ENCODE measurements at places on chromosomes 3 and 15.

DNA sequence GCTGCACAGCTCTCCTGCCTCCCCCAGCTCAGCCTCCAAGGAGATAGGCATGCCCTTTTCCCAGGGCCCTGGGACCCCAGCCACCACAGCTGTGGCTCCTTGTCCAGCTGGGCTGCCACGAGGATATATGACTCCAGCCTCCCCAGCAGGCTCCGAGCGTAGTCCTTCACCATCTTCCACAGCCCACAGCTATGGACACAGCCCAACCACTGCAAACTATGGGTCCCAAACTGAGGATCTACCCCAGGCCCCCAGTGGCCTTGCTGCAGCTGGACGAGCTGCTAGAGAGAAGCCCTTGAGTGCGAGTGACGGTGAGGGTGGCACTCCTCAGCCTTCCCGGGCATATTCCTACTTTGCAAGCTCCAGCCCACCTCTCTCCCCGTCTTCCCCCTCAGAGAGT lies 20.5 kb upstream of the APEH start:
- no peak for DNase-seq

- DNase-seq: no peak
Observed at GRCh38 chr3:182325213-182325950, 467.9 kb upstream of the ATP11B start.

GRCh38 chr3:69692761-69693160 lies 46.5 kb upstream of the MITF start:
- DNase-seq: no peak

DNA sequence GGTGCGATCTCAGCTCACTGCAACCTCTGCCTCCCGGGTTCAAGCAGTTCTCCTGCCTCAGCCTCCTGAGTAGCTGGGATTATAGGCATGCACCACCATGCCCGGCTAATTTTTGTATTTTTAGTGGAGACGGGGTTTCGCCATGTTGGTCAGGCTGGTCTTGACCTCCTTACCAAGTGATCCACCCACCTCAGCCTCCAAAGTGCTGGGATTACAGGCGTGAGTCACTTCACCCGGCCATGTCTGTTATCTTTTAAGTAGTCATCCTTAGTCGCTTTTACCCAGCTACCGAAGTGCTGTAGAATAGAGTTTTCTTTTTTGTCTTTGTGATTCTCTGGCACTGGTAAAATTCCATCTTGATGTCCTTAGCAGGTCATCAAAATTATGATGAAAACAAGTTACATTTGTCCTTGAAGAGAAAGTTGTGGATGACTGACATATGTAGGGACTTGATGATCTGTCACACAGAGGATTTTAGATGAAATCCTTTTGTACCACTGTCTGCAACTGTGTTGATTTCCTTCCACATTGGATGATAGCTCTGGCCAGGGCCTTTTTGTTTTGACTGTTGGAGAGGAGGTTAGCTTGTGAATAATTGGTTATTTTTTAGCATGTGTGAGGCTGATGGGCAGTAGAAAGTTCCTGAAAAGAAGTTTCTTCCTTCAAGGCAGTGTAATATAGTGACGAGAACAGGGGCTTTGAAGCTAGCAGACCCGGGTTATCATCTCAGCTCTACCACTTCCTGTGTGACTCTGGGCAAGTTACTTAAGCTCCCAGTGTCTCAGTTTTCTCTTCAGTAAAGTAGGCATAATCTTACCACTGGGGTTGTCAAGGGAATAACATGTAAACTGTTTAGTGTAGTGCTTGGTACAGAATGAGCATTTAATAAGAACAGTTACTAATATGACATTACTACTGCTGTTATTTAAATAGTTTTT lies 18.8 kb downstream of the ATG7 start:
- DNase-seq: no peak

- no peak for DNase-seq
Observed at GRCh38 chr3:127720985-127721935, 48.5 kb downstream of the ABTB1 start.

All from GM18507 (cell line).